ENCODE measurements at places on chromosomes 5 and 9.

GRCh38 chr9:21096172-21096900, 18.6 kb upstream of the IFNB1 start:
- no peak for DNase-seq

DNA sequence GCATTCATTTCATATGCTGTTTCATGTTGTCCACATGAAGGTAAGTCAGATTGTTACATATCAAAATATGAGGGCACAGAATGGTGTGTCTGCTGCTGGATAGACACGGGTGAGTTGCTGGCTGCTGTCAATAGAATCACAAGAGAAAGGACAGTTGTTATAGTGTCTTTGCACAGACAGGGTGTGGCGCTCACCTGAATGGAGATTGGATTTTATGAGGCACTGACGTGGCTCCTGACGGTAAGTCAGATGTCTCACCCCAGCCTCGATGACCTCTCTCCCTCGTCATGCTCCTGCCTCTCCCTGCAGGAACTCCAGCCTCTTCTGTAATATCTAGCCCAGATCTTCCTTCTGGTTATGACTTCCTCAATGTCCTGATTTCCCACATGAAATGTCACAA, 75.4 kb upstream of the SELENOP start:
- DNase-seq, result no peak

DNA sequence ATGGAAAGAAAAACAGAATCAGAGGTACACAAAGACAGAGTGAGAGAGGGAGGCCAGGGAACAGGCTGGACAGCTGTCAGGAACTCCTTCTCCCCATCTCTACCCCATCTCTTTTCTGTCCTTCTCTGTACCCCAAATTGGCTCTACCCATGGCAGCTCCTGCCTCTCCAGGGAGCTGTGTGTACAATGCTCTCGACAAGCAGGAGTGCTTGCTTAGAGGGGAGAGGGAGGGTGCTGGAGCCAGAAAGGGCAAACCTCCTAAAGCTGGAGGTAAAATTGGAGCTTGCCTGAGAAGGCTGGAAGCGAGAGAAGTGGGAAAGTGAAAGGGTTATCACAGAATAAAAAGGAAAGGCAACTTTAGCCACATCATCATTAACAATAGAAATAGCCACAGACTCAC, 6.4 kb downstream of the TPM2 start:
- no peak for DNase-seq

GRCh38 chr5:100780376-100780870, 122.7 kb downstream of the ST8SIA4 start:
- DNase-seq, result peak; percentile 67

- no peak for DNase-seq
These were observed 80.9 kb downstream of the PRR16 start for GRCh38 chr5:120545007-120545406.

GRCh38 chr9:72533322-72533721, 11.9 kb downstream of the TMC1 start:
- no peak for DNase-seq

DNA sequence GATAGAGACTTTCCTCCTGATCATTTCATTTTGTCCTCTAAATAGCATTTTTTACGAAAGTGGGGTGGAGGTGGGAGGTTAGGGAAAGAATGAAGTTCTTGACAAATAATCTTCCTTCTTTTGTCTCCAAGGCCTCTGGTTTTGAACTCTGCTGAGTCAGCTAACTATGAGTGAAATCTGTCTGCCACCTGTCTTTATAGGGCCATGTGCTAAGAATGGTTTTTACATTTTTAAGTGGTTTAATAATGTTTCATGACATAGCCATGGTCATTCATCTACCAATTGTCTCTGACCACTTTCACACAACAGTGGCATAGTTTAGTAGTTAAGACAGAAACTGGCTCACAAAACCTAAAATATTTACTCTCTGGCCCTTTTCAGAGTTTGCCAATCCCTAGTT, 7.6 kb downstream of the MAN2A1 start:
- DNase-seq, result no peak
